Renal cortical epithelial cell (primary cell): ENCODE measurements at places on chromosomes 11 and 22. TPM values are rescaled to one million over a fixed set of nuclear protein-coding genes. Genes with fewer than 3 reads are reported as not detected.

Gene FXYD2
- 361 and 706 TPM in 2 replicates for total RNA-seq

Gene KRTAP5-8
- not detected in 2 replicates for total RNA-seq

Gene P2RY2
- 3.7 and 4.3 TPM in 2 replicates for total RNA-seq

DNA sequence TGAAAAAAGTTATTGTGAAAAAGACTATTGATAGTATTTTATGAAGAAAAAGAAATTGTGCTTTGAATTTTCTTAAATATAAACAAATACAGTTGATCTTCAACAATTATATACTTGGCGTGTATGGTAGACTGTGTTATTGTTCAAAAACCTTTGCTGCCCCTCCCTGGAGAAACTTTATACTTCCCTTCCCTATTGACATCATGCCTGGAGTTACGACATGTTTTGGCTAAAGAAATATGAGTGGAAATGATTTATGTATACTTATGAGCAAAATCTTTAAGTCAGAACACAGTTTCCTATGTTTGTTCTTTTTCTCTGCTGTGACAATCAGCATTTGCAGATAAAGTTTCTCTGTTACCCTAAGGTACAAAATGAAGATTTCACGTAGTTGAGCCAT is 243.8 kb downstream of the TMEM135 start:
- no peak for DNase-seq

DNA sequence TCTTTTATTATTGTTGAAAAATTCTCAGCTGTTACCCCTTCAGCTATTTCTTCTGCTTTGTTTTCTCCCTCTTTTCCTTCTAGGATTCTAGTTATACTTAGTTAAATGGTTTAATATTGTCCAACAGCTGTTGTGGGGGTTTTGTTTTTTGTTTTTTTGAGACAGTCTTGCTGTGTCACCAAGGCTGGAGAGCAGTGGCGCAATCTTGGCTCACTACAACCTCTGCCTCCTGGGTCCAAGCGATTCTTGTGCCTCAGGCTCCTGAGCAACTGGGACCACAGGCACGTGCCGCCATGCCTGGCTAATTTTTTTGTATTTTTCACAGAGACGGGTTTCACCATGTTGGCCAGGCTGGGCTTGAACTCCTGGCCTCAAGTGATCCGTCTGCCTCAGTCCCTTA is 12.7 kb downstream of the SDHAF2 start:
- no peak for DNase-seq

DNA sequence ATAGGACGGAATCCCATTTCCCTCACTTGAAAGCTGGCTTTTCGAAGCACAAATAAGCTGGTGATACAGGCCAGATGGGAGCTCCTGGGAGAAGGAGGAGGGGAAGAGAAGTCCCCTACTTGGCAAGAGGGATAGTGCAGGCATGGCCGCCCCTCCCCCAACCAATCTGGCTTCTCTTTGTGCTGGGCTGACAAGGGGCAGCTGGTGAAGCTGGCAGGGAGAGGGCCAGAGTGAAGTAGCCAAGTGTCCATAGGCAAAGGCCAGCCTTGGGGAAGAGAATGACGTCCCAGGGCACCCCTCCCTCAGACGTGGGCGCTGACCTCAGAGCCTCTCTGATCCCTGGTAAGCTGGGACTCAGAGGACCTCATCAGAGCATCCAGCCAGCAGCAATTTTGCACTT is 78.7 kb upstream of the GRAMD1B start:
- DNase-seq, result no peak

- no peak for DNase-seq
Measured at GRCh38 chr11:61973476-61974162, 6.2 kb upstream of the FTH1 start.

DNA sequence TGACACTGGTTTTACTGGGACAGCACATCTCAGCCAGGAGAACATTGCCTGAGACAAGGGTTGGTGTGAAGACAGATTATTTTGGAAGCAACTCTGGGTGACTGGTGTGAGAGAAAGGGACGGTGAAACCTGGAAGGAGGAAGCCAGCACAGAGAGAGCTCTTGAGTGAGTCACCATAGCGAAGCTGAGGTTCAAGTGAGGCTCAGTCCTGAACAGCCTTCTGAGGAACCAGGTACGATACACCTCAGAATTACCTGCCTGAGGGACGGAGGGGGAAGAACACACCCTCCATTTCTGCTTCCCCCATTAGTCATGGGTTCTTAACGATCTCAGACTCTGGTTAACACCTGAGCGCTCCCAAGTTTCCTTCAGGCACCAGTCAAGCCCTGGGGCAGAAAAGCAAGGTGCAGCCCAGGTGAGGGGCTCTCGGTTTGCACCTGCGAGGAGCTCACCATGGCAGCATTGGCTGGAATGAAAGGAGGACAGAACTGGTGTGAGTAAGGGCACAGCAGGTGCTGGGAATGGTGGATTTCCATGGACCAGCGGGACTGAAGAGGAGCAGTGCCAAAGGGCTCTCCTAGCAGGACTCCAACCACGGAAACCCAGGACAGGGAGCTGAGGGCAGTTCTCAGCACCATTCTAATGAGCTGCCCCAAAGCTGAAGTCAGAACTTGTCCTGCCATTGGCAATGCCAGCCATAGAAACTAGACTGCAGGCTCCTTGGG is 459.3 kb downstream of the OPCML start:
- DNase-seq, result no peak

Gene CCDC87
- 0.35 and 0.80 TPM in 2 replicates for total RNA-seq

- no peak for DNase-seq
Measured at GRCh38 chr11:125074511-125075241, 11.6 kb downstream of the SLC37A2 start.

DNA sequence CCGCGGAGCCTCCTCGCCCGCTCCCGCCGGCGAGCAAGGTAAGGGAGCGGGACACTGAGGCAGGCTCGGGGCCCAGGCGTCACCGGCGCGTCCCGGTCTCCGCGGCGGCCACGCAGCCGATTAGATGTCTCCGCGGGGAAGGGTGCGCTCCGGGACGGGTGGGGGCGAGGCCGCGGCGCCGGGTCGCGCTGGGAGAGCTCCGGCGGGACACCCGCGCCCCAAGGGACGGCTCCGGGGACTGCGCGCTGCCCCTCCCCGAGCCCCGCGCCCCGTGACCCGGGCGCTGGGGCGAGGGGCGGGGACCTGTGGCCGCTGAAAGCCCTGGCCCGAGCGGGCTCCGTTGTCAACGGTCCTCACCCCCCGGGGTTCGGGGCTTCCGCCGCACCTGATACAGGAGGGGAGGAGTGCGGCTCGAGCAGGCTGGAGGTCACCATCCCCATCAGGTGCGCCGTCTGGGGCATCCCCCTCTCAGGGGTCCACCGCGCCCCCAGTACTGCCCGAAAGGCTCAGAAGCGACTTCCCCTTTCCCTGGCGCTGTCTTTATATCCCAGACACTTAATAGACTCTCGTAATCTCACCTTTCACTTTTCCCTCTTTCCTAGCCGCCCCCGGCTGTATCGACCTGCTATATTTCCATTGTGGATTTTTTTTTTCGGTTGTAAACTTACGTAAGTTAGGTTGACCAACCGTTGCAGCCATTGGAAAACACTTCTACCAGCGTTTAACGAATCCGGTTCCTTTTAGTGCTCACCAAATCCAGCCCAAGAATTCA is 573 bp downstream of the PPFIA1 start:
- peak; percentile 57 for DNase-seq

- DNase-seq, result no peak
Measured at GRCh38 chr22:22783575-22783974, 104.0 kb upstream of the IGLL5 start.

Gene HTR3B
- not detected in 2 replicates for total RNA-seq

DNA sequence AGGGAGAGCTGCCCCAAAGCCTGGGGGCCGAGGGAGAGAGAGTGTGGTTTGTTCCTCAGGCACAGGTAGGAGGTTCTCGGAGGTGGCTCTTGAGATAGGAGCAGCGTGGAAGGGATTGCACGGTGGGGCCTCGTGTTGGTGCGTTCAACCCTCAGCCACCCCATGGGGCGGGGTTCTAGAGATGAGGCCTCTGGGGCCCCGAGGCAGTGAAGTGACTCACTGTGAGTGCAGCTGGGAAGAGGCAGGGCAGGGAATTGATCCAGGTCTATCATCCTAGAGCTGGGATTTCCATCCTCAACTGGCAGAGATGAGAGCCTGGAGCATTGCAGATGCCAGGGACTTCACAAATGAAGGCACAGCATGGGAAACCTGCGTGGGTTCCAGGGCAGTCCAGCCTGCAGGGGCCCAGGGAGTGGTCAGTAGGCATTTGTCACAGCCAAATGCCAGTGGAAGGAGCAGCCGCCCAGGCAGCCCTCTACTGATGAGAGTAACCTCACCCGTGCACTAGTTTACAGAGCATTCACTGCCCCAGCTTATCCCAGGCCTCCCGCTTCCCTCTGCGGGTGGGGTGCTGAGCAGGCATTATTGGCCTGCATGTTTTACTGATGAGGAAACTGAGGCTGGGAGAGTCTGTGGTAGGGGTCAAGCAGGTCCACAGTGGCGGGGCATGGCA is 5.1 kb upstream of the SMARCB1 start:
- DNase-seq, result no peak

Gene LINC01488
- not detected in 2 replicates for total RNA-seq

DNA sequence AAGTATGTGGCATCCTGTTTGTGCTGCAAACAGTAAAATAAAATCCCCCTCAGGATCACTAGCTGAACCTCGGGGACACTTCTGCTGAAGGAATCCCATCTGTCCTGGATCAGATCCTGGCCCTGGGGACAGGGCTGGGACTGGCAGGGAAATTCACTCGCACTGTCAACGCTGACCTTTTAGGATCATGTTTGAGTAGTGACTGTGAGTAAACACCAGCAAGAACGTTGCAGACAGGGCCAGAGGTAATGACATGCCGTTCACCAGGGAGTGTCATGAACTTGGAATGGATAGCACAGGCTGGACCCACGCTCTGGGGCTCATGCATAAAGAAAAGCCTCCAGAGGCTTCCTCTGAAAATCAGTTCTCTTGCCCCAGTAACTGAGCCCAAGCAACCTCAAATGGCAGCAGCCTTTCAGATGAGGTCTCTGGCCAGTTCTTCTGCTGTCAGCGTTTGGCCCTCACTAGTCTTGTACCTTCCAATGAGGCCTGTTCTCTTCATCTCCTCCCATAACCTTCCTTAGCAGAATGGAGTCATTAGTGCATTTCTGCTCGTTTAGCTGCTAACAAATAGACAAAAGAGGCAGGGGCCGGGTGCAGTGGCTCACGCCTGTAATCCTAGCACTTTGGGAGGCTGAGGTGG is 51.0 kb upstream of the BARX2 start:
- DNase-seq, result no peak

Gene MRGPRX3
- total RNA-seq, result not detected in 2 replicates

DNA sequence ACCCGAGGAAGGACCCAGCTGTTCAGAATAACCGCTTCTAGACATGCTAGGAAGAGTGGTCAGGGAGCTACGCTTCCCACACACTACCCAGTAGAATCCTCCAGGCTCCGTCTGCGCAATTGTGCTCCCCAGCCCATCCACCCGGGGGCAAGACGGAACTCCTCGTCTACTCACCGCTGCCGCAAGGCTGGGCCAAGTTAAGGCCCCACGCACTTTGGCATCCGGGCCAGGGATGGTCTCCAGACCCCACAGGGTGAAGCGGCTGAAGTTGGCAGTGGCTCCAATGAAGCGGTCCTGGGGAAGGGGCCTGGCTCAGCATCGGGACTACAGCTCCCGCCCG is 757 bp downstream of the RNASEH2C start:
- DNase-seq, result no peak

DNA sequence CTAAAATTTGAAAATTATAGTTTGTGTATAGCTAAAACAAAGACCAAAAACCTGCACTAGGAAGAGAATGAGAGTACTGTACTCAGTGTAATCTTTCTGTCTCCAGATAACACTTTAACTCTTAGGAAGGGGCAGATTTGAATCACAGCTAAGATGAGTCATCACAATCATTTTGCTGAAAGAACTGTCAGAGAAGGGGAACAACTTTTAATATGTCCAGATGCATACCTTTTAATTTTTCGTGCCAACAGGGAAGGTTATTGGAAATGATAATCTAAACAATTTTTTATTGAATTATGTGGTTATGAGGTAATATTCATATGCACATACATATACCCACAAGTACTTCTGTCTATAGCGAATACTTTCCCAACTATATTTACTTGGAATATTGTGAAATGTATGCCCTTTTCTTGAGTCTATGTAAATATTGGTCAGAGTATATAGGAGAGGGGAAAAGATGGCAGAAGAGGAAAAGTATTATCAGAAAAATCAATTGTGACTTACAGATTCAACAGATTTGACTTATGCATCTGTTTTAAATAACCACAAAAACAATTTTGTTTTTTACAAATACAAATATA is 51.1 kb upstream of the MUC15 start:
- peak; percentile 39 for DNase-seq

- DNase-seq, result peak; percentile 93
Measured at GRCh38 chr11:123173040-123173855, 21.8 kb downstream of the CLMP start.

Gene SREBF2
- total RNA-seq, result 39.8 and 80.3 TPM in 2 replicates

Gene OR10A2
- total RNA-seq, result not detected in 2 replicates

DNA sequence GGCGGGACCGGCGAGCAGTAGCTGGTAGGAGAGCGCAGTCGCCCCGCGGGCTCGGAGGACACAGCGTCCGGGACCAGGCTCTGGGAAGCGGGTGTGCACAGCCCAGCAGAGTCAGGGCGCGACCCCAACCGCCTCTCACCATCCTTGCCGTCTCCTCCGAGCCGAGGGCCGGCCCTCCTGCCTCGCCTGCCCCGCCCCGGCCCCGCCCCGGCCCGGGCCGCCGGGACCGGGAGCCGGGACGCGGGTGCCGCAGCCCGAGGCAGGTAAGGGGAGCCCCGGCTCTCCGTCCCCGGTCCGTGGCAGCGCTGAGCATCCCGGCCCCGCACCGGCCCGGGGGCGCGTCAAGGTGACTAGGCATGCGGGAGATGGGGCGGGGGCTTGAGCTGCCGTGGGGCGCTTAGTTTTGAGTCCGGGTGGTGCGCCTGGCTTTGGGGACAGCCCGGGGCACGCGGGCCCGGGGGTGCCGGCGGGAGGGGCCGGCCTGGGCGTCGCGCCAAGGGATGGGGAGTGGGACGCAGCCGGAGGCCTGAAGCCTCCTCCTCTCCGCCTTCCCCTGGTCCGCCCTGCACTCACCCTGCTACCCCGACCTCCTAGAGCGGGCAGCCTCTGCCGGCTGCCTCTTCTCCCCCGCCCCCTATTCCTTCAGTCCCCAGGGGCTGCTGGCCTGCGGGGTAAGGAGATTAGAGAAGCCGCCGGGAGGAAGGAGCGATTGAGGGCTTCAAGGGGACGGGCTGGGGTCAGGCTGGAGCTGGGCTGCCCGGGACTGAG is at the start of gene ABCG4:
Gene ABCG4, plus strand, starts transcription at position 35 of the 768 bp plus-strand sequence. CDS start 914 bp downstream, outside the sequence.
- no peak for DNase-seq

Gene FAT3
- total RNA-seq, result 1.9 and 24.4 TPM in 2 replicates

DNA sequence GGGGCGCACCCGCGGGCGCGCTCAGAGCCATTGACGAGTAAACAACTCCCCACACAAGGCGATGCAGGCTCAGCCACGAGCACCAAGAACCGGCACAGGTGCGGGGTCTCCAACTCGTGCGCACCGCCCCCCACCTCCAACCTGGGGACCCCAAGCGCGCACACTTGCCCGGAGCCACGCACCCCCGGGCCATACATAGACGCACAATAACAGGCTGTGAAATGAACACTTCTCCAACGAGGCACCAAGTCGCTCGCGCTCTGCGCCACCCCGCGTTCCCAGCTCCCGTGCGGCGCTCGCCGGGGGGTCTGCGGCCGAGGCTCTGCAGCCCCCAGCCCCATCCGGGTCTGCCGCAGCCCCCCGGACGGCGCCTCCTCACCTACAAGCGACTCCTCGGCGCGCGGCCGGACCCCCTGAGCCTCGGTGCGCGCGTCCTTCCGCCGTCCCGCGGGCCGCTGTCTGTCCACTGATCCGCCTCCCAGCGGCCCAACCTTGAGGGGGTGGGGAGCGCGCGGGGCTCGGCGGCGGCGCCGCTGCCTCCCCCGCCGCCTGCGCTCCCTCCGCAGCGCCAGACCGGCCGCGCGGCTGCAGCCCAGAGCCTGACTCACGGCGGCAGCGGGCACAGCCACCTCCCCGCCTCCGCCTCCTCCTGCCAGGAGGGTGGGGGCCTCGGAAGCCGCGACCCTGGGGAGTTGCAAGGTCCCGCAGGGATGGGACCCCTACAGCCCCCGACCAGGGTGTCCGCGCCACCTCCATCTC is 1.6 kb downstream of the IFITM10 start:
- DNase-seq, result no peak
